ENCODE measurements at places on chromosomes 2 and 18.

DNA sequence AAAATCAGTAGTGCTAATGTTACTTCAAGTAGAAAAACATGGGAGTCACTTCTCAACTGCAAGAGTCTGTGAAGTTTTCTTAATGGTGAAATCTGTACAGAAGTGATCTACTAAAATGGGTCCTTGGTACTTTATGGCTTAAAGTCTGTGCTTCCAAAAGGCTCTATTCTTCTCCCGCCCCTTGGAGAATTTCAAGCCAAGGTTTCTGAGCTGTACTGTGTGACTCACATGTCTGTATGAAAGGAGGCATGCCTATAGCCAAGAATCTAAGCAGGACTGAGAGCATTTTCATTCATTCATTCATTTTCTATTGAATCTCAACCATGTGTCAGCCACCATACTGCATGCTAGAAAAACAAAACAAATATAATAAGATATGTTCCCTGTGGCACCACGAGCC is 19.8 kb upstream of the DDX18 start:
- no peak for DNase-seq

- DNase-seq, result no peak
These were observed 413.6 kb upstream of the KCNH7 start for GRCh38 chr2:163252199-163252598.

- no peak for DNase-seq
These were observed 60.8 kb upstream of the TXNDC2 start for GRCh38 chr18:9824952-9825371.

GRCh38 chr2:16303273-16303577 is 362.4 kb downstream of the CYRIA start:
- DNase-seq, result no peak

GRCh38 chr2:226121046-226121738 is 678.4 kb downstream of the IRS1 start:
- DNase-seq, result no peak

GRCh38 chr2:121575800-121576199 is 45.1 kb downstream of the RNU4ATAC start:
- no peak for DNase-seq

GRCh38 chr2:169260246-169260645 is 102.1 kb downstream of the LRP2 start:
- DNase-seq, result no peak

GRCh38 chr2:54048117-54048785 is 67.2 kb upstream of the ACYP2 start:
- no peak for DNase-seq

- no peak for DNase-seq
These were observed 167.5 kb downstream of the DYSF start for GRCh38 chr2:71620851-71621251.

GRCh38 chr2:206323486-206323885 is 49.0 kb downstream of the ZDBF2 start:
- DNase-seq, result no peak

DNA sequence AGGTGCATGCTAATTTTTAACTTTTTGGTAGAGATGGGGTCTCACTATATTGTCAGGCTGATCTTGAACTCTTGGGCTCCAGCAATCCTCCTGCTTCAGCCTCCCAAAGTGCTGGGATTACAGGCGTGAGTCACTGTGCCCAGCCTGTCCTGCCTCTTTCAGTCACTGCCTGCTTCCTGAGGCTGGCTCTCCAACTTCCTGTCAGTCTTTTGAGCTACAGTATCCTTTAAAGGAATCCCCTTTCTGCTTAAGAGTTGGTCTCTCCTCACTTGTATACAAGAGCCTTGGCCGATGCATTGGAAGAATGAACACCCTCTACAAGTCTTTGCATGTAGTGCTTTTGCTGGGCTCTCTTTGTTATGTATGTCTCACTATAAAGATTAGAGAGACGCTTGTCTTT is 88.4 kb upstream of the SMAD2 start:
- DNase-seq, result no peak

GRCh38 chr2:24985511-24985910 is 13.8 kb upstream of the DNAJC27 start:
- DNase-seq, result no peak

GRCh38 chr2:235520787-235521186 is 26.9 kb downstream of the AGAP1 start:
- no peak for DNase-seq

DNA sequence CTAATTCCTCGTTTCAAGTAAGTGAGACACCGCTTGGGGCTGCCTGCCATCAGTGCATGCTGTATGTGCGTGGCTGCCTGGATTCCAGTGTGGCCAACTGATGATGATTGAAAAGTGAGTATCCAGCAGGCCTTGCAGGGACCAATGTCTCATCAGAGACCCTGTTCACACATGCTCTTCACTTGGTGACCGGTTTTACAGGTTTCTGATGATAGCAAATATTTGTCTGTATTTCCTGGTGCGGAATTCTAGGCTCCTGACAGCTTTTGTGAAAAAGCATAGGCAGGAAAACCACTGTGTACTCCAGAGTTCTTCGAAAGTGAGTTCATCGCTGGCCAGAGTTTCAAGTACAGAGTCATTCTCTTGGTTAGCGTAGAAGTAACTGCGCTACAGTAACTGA is 13.8 kb upstream of the YWHAQ start:
- DNase-seq, result no peak

DNA sequence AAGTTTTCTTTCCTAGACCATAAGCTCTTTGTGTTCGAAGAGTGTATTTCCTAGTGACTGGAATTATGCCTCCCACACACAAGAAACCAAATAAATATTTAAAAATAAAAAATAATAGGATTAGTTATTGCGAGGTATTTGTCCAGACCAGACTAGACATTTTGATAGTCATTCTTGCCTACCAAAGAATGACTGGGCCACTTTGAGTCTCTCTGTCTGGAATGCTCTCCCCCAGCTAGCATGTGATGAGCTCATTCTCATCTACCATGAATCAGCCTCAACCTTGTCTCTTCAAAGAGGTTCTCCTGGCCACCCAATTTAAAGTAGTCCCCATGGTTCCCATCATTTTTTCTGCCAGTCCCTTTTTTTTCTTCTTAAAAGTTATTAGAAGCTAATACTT is 13.9 kb upstream of the DSC1 start:
- no peak for DNase-seq

GRCh38 chr2:11949732-11950523 is 203.5 kb downstream of the LPIN1 start:
- no peak for DNase-seq

GRCh38 chr18:22939649-22940048 is 6.5 kb downstream of the RBBP8 start:
- no peak for DNase-seq

DNA sequence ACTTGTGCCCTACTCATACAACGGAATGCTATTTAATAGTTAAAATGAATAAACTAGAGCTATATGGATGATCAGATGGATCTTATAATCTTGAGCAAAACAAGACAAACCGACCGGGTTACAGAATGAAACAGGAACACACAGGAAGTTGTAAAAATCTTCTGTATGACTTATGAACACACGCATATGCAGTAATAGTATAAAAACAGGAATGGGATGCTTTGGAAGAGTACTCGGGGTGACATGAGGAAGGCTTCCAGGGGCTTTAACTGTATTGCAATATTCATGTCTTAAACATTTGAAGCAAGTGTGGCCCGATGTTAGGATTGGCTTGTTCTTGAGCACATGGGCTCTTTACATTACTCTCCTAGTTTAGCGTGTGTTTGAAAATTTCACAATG is 14.9 kb upstream of the E2F6 start:
- DNase-seq, result no peak
